ENCODE measurements at places on chromosomes 7 and 10.

DNA sequence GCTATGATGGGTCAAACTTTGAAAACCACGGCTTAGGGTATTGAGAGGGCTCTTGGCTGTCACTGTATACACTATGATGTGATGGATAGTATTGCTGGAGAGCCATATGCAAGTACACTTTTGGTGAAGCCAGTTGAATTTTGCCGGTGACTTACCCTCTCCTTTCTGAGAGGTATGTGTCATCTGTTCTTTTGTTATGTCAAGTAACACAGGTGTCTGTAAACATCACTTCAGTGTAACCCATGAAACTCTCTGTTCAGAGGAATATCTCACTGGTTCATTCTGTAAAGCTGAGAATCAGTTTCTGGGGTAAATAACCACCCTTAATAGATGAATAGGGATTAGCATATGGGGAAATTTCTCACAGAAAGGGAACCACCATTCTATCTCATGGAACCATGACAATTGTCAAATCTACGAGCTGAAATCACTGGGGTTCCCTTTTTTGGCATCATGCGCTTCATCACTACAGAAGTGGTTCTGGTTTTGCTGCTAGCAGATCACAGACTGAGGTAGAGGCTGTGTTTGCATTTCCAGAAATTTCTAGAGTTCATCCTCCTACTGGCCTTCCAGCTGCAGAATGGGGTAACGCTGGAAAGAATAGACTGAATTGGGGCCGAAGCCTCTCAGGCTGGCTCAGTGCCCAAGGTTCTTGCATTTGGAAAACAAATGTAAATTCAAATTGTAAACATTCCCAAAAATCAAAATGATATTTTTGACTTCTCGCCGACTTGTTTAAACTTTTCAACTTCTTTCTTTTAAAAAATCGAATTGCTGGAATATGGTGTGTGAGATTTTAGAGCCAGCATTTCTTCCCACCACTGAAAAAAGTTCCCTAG, 83.3 kb upstream of the CREB5 start:
- peak; percentile 35 for DNase-seq

- DNase-seq, result no peak
These were observed 312.7 kb upstream of the SP8 start for GRCh38 chr7:21099432-21099831.

- DNase-seq, result no peak
These were observed 3.8 kb downstream of the GRM3 start for GRCh38 chr7:86647385-86648094.

GRCh38 chr7:142152076-142152475, 40.6 kb downstream of the MGAM2 start:
- peak; percentile 5 for DNase-seq

DNA sequence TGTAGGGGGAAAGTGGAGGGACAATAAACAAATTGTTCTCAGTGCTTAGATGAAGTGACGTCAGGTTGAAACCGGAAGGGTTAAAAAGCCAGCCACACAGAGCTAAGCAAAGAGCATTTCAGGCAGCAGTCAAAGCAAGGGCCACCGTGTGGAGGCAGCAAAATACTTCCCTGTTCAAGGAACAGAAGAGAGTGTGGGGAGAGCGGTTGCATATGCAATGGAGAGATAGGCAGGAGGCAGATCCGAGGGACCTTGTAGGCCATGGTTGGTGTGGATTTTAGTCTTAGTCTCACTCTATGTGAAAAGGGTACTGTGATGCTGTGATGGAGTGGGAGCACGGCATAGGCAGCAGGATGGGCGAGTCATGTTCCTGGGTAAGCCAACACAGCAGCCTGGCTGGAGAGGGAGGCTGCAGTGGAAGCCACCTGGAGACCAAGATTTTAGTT, 3.8 kb upstream of the STN1 start:
- peak; percentile 91 for DNase-seq
